ENCODE measurements at places on chromosomes 5 and 9.

DNA sequence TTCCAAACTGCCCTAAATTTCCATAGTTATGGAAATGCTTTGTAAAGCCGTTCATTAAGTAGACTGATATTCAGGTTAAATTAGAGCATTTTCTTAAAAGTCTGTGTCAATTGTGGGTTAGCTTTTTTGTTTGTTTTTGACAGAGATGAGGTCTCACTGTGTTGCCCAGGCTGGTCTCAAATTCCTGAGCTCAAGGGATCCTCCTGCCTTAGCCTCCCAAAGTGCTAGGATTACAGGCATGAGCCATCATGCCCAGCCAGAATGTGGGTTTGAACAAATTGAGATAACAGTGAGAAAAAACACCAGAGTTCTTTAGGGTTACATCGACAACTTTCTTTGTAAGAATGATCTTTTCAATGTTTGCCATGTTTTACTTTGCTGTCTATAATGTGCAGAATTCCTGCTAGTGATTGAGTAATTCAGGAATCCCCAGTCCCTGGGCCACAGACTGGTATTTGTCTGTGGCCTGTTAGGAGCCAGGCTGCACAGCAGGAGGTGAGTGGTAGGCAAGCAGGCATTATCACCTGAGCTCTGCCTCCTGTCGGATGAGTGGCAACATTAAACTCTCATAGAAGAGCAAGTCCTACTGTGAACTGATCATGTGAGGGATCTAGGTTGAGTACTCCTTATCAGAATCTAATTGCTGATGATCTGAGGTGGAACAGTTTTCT lies 80.5 kb downstream of the RAI14 start:
- DNase-seq, result peak; percentile 50

GRCh38 chr5:133993185-133993936 lies 11.4 kb downstream of the VDAC1 start:
- DNase-seq, result peak; percentile 53

DNA sequence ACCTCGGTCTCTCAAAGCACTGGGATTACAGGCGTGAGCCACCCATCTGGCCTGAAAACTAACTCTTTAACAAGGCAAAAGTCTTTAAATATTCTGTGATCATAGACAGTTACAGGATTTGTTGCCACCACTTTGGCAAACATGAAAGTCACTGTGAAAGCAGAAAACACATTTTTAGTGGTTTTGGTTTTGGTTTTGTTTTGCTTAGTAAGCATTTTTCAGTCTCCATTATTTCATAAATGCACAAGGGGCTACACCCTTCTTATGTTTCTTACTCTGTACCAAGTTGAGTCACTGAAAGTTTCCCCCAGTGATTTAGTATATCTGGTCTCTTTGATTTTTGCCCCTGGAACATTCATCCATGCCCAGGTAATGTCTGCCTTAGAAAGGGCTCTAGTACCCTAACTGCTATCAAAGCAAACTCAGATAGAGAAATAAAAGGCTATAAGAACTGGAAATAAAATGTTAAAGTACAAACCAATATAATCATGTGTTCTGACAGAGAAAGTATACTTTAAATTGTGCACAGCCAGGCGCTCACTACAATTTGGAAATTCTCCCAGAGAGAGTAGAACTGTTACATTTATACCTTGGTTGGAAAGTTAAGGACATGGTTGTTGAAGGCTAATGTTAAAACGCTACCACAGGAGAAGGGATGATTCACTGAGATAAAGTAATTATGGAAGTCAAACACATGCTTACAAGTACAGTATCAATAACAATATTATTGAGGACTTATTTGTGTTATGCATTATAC lies 1022.5 kb upstream of the DMAC1 start:
- peak; percentile 4 for DNase-seq

GRCh38 chr5:51278539-51278938 lies 104.7 kb upstream of the ISL1 start:
- DNase-seq, result no peak

- no peak for DNase-seq
Measured at GRCh38 chr9:130694205-130694604, 625 bp downstream of the EXOSC2 start.

- DNase-seq, result no peak
Measured at GRCh38 chr5:150130493-150130922, 25.1 kb downstream of the PDGFRB start.

GRCh38 chr5:74408150-74409043 lies 232.1 kb downstream of the ENC1 start:
- no peak for DNase-seq

- no peak for DNase-seq
Measured at GRCh38 chr5:4901305-4901811, 238.8 kb upstream of the ADAMTS16 start.

- no peak for DNase-seq
Measured at GRCh38 chr5:150068472-150068871, 17.9 kb downstream of the CSF1R start.

- DNase-seq, result no peak
Measured at GRCh38 chr5:174082286-174082685, 36.8 kb downstream of the NSG2 start.

DNA sequence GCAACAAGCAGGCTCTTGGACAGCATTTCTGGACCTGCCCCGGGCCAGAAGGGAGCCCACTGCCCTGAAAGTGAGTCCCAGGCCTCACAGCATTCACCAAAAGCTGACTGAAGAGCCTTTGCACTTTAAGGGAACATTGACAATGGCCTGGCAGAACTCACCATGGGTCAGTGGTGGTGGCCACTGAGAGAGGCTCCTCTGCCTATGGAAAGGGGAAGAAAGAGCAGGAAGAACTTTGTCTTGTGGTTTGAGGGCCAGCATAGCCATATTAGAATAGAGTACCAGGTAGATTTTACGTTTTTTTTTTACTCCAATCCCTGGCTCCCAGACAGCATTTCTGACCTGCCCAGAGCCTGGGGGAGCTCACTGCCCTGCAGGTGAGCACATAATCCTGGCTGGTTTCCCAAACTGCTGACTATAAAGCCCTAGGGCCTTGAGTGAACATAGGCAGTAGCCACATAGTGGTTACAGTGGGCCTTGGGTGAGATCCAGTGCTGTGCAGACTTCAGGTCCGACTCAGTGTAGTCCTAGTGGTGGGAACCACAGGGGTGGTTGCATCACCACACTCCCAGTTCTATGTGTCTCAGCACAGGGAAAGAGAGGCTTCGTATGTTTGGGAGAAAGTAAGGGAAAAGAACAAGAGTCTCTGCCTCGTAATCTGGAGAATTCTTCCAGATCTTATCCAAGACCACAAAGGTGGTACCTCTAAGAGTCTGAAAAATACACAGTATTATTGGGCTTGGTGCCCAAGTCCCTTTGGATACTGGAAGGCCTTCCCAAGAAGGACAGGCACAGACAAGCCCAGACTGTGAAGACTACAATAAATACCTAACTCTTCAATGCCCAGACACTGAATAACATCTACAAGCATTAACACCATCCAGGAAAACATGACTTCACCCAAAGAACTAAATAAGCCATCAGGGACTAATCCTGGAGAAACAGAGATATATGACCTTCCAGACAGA lies 89.5 kb downstream of the TSSK1B start:
- DNase-seq, result peak; percentile 83

- no peak for DNase-seq
Measured at GRCh38 chr5:134438721-134439123, 27.0 kb upstream of the CDKN2AIPNL start.

- DNase-seq, result no peak
Measured at GRCh38 chr5:56328753-56329560, 95.8 kb upstream of the ANKRD55 start.

DNA sequence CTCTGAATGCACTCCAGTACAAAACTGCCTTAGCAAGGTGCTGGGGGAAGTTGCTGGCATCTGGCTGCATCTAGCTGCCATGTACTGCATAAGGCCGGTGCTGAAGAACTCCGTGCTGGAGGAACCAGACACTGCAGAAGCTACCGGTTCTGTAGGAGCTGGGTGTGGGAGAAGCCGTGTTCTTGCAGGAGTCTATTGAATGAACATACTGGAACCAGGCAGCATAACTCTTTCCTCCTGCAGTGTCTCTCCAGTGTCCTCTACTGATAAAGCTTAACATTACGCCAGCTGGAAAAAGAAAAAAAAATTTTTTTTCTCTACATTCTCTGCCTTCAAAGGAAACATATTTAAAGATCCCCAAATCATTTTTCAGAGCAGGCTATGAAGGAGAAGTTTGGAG lies 38.5 kb downstream of the VPS13A start:
- DNase-seq, result peak; percentile 32

DNA sequence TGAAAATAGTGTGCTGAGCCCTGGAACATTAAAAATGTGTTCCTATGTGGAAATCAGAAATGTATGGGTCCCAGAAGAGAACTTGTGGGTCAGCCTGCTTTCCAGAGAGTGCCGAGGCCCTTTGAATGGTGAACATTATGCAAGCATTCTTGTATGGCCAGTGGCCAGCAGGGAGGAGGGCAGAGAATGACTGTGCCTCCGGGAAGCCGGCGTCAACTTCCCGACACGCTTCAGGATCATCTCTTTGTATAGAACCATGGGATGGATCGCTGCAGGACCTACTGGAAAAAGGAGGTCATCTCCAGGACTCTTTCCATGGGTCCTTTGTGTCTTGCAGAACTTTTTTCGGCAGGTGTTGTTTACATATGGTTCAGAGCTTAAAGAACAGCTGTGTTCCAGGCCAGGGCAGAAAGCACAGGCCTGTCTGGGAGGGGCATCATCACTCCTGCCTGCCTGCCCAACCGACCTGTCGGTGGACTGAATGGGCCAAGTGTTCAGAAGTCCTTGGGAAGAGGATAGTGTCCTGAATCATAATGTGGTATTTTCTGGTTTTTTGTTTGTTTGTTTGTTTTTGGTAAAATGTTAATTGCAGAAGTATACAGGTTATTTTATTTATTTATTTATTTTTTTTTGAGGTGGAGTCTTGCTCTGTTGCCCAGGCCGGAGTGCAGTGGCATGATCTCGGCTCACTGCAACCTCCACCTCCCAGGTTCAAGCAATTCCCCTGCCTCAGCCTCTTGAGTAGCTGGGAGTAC lies 9.0 kb downstream of the PRRC2B start:
- peak; percentile 94 for DNase-seq

GRCh38 chr9:104256031-104256695 lies 162.1 kb downstream of the SMC2 start:
- no peak for DNase-seq

DNA sequence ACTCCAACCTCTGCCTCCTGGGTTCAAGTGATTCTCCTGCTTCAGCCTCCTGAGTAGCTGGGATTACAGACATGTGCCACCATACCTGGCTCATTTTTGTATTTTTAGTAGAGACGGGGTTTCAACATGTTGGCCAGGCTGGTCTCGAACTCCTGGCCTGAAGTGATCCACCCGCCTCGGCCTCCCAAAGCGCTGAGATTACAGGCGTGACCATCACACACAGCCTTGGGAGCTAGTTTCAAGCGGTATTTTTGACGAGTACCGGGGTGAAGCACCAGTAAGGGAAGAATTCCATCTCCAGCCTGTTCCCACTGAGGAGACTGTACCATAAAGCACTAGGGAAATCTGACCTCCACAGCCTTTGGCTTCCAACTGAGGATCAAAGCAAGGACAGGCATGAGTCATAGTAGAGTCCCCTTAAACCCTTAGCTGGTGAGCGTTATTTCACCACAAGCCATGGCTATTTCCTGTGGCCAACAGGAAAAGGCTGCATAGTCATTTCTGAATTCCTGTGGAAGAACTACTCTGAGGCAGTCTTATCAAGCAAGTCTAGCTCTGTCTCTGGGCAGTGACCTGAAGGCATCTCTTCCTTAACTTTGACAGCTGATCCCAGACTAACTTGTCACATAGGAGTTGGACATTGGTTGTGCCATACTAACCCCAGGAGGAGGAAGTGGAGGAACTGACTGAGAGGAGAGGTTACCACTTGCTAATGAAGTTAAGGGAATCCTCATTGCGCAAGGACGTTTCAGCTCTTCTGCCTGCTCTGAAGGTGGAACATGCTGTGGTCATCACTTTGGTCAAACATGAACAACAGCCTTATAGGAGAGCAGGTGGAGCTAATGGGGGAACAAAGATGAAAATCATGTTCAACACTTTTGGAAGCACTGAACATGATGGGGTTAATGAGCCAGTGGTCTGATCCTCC lies 85.8 kb upstream of the DMRT1 start:
- peak; percentile 86 for DNase-seq

DNA sequence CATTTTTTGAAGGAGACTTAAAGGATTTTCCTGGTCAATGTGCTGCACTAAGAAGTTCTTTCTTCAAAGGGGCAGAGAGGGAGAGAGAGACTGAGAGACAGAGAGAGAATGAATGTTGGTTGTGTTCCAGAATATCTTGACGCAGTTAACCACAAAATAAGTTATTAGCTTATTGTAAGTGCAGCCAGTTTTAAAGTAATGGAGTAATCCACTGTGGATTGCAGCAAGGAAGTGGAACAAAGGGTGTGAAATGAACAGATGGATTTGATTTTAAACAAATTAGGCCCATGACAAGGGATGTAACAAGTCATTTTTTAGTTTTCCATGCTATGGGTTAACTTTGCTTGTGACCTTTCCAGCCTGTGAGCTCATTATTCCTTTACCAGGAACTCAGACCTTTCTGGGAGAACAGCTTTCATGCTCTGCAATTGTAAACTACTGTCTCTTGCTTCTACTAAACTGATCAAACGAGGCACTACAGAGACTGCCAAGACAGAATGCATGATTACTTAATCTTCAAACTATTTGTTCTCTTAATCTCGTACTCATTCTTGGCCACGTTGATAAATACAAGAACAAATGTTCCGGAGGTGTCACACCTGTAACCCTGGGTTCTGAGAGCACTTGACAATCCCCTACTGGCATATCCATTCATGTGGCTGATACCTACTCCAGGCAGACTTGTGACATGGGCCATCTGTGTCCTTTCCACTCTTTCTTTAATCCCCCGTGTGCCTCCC lies 131.1 kb downstream of the TLE1 start:
- DNase-seq, result peak; percentile 98

DNA sequence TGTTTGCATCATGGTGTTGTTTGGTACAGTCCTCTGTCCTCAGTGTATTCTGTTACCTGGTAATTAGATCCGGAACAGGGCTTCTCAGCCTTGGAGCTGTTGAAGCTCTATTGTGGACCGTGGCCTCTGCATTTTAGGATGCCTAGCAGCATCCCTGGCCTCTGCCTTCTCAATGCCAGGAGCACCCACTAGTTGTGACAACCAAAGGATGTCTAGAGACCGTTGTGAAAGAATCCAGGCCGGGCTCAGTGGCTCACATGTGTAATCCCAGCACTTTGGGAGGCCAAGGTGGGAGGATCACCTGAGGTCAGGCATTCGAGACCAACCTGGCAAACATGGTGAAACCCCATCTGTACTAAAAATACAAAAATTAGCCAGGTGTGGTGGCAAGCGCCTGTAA lies 159.6 kb downstream of the CACNA1B start:
- DNase-seq, result no peak

DNA sequence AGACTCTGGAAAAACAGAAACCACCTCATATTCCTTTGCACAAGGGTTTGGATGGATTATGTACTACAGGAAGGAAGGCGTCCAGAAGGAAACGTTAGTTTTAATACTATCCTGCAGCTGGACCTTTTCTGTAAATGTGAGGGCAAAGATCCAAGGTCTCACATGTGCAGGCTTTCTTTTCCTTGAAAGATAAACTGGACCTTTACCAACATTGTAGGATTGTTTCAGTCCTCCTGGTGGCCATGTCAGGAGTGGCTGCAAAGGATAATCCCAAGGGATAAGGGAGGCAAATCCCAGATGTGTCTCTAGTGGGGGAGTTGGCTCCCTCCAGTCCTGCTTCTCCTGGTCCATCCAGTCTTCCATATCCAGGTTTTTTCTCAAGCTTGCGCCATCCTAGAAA lies 397.5 kb downstream of the HTR1A start:
- no peak for DNase-seq

- DNase-seq, result peak; percentile 96
Measured at GRCh38 chr9:87792831-87793288, 66.9 kb downstream of the CTSL start.

GRCh38 chr9:116934131-116934530 lies 247.0 kb downstream of the TRIM32 start:
- DNase-seq, result no peak

GRCh38 chr5:85484982-85485574 lies 1100.4 kb upstream of the EDIL3 start:
- DNase-seq, result no peak

Measured in fibroblast of the aortic adventitia (primary cell).